ENCODE measurements at places on chromosomes 4 and X.
A peak's percentile ranks its signal among the peaks of the same experiment; 100 is the strongest.

- DNase-seq: no peak
Observed at GRCh38 chr4:14334166-14334565, 668.1 kb upstream of the CPEB2 start.

- DNase-seq: no peak
Observed at GRCh38 chr4:84879651-84880200, 86.8 kb downstream of the WDFY3 start.

DNA sequence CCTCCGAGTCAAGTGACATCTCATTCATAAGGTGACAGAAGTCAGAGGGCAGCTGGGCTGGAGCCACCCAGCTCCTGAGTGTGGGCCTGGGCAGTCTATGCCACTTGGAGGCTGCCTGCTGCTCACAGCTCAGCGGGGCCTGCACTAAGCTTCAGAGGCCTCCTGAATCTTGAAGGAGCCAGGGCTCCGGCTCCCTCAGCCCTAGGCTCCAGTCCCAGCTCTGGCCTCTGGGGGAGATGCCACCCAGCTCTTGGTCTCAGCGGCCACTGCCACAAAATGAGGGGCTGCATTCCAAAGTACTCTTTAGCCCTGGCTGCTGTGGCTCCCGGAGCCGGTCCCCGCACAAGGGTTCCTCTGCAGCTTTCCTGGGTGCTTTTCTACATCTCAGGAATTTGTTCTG, 32.7 kb upstream of the PSAPL1 start:
- DNase-seq: no peak

DNA sequence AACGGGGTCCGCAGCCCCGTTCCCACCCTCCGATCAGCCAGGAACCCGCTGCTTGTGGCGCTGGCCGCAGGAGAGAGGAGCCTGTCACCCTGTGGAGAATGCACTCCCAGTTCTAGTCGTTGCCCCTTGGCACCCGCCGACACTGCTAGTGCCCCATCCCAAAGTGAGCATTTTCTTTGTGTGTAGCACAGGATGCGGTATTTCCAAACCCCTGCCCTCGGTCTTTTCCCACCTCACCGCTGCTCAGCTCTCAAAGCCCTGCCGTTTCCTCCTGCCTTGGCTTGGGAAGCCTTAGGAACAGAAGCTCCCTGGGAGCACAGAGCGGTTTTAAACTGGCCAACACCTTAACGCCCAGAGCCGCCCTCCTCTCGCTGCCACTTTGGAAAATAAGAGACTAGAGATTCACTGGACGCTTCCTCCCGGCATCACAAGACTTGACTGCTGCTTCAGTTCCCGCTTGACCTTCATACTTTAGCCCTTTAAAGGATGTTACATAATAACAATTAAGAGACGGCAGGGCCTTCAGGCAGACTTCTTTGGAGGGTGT, 772 bp downstream of the CYP4V2 start:
- DNase-seq: peak; percentile 31

DNA sequence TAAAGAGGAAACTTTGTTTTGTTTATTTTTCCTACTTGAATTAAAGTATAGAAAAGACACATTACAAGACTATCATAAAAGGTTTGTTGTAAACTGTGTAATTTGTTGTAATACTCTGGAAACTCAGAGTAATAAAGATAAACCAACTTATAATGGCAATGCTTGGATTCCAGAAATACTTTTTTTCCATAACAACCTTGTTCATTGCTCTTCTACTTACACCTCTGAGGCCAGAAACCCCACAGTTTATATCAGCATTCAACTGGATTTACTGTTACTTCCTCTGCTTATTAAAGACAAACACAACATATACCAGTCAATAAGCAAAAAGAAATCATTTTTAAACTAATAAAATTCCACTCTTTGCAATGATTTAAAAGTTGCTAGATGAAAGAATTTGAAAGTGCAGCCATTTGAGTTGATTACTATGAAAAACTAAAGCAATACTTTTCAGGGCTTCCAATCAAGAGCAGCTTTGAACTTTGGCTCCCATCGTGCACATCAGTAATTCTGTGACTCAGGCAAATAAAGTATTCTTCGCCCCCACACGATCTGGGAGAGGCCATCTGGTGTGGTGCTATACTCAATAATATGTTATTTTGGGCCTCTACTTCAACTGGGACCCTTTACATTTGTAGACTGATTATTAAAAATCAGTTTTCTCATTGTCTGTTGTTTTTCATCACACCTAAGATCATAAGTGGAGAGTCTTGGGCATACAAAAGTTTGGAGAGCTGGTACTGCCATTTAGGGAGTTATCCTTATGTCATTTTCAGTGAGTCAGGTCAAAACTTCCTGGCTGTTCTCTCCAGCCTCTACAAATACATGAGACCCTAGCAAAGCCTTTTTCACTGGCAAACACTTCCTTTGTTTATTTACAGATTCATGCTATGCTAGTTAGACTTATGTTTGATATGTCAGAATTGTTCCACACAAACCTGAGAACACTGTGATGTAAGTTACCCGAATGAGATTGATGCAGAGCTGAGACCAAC, 20.5 kb downstream of the DDIT4L start:
- DNase-seq: no peak

DNA sequence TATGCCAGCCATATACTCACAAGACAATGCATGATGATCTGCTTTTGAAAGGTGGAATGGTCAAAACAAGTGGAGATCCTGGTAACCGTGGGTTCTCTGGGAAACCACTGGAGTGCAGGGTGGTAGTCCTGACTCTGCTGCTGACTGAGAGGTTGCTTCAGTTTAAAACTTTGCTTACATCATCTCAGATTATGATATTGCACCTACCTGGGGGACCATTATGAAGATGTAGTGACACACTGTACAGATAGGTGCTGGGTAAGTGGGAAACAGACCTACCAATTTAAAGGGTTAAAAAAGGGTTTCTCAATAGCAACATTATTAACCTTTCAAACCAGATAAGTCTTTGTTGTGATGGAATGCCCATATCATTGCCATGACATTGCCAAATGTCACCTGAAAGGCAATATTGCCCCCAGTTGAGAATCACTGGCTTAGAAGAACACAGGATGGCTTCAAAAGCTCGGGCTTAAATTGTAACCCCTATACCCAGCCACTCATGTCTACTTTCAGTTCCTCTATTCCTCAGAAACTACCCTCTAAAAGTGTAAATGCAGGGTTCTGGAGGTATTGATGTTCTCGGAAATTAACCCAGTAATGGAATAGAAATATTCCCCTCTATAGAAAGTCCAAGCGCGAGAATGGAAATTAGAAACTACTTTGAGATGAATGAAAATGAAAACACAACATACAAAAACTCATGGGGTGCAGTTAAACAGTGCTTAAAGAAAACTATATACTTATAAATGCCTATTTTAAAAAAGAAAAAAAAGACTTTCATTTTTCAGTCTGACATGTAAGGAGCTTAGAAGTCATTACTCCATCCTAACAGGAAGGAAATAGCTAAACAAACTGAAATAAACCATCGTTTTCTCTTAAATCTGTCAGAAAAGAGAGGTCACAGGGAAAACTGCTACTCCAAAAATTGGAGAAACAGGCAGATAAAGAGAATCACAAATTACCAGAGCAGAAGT, 65.8 kb downstream of the ARHGEF6 start:
- DNase-seq: no peak

GRCh38 chrX:153704021-153704526, 16.3 kb downstream of the SLC6A8 start:
- no peak for DNase-seq

GRCh38 chr4:176769514-176769913, 23.2 kb downstream of the VEGFC start:
- DNase-seq: no peak

DNA sequence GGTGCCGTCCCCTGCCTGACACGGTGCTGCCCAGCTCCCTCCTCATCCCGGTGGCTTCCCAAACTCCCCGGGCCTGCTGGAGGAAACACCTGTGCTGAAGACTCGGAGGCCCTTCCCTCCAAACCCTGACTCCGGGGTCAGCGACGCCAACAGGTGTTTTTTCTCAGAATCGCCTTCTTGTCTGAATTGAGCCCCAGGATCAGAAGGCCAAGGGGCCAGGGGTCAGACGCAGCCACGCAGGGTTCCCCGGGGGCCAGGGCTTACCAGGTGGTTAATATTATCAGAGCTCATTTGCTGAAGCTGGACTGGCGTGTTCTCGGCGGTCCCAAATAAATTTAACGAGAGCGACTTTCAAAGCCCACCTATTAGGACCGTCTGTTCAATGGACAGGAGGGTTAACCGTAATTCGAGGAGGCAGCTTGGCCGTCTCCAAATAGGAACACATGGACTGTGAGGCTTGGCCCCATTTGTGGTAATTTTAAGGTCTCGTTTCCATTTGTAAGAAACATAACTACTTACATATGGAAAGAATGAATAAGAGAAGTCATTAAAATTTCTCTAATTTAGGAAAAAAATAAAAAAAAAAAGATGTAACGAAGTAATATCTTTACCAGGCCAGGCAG, 239.3 kb downstream of the CRLF2 start:
- DNase-seq: no peak

DNA sequence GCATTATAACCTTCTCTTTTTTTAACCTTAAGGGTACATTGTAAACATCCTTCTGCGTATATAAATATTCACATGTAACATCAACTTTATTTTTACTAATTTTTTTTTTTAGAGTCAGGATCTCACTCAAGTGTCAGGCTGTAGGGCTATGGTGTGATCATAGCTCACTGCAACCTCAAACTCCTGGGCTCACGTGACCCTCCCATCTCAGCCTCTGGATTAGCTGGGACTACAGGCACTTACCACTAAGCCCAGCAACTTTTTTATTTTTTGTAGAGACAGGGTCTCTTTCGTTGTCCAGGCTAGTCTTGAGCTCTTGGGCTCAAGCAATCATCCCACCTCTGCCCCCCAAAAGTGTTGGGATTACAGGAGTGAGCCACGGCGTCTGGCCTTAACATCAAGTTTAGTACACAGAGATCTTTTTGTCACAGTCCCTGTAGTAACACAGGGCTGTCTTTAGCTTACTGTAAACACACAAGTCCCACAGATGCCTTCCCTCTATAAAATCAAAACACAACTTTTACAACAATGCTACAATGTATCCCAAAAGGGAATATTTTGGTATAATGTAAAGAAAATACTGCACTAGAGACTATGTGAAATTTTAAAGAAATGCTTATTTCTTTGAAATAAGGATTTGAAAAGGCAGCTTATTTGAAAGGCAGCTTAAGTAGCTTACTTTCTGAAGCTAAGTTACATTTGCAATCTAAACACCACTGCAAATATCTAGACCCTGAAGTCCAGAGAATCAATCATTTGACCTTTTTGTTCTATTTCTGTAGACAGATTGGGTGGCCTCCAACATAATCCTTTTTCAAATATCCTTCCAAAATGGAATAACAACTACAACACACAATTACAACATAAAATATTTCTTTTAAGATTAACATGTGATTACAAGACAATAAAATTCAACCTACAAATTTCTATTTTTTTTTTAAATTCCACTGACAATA, 116.0 kb downstream of the APBB2 start:
- DNase-seq: no peak

GRCh38 chr4:122803788-122804208, 22.8 kb upstream of the FGF2 start:
- DNase-seq: no peak

- DNase-seq: no peak
Observed at GRCh38 chrX:133007458-133007857, 49.0 kb upstream of the HS6ST2 start.

GRCh38 chrX:63784902-63785707, at the start of gene ARHGEF9:
Gene ARHGEF9, minus strand, starts transcription at chrX:63785214. Its CDS starts 69 bp downstream, at chrX:63785145.
- DNase-seq: no peak

DNA sequence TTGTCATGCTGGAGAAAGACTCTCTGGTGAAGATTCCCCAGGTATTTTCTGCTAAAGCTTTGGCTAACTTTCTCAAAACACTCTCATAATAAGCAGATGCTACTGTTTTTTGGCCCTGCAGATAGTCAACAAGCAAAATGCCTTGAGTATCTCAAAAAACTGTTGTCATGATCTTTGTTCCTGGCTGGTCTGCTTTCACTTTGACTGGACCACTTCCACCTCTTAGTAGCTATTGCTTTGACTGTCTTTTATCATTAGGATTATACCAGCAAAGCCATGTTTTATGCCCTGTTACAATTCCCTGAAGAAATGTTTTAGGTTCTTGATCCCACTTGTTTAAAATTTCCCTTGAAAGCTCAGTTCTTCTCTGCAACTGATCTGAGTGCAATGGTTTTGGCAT, 231.5 kb downstream of the SLC7A11 start:
- DNase-seq: no peak

GRCh38 chr4:41572516-41572915, 34.6 kb downstream of the LIMCH1 start:
- DNase-seq: no peak

DNA sequence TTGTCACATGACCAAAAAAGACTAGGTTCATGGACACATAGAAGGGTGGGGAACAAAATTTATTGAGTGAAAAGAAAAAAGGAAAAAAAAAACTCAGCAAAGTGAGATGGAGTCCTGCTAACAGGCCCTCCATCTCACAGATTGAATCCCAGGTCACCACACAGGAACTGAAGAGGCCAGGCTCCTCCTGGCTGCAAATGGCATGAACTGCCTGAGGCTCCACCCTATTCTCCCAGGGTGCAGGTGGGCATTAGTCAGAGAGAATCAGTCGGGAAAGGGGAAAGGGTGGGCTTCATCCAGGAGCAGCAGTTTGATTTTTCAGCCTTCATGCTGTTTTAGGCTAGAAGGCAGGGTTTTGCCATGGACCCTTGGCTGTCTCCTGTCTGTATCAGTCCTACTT, 128.5 kb upstream of the GRID2 start:
- no peak for DNase-seq

DNA sequence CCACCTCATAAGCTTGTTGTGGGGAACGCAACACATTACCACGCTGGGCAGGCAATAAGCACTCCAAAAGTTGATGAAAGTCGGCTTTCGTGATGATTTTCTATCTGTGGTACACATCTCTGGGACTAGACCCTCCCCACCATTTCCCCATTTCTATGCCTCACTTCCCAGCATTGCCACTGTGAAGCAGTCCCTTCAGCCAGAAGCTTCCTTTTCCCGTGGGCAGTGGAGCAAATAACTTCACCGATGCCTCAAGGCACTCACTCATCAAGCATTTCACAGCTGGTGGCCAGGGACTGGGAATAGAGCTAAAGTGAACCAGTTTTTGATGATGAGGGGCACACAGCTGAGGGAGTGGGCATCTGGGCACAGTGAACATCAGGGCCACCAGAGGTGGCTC, 18.9 kb downstream of the C4orf50 start:
- no peak for DNase-seq

DNA sequence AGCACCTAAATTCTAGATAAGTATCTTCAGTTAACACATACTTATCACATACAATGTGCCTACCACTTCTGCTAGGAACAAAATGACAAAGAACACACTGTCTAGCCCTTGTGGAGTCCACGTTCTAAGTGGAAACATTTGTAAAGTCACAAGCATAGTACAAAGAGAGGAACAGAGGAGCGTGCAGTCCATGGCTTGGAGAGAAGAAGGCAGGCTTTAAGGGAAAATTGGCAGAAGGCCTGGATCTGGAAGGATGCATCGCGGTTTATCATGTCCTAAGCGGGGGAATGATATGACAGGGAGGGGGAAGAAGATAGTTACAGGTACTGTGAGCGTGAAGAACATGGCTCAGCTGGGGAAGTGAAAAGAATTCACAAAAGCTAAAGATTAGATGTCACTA, 218.0 kb downstream of the PRDM5 start:
- DNase-seq: no peak

Data from CD4-positive, alpha-beta T cell treated with Interleukin-12 subunit alpha and Interleukin-12 subunit beta, for 1 hour (primary cell).